SJSA1 (cell line): ENCODE measurements at places on chromosomes 2 and 18. TPM values are rescaled to one million over a fixed set of nuclear protein-coding genes. Genes with fewer than 3 reads are reported as not detected.

The UGT1A10 gene
- not detected in 2 replicates for total RNA-seq

The MAL gene
- not detected in 2 replicates for total RNA-seq

The AQP12B gene
- total RNA-seq, result not detected in 2 replicates

The LAMA3 gene
- 0.25 and 0.61 TPM in 2 replicates for total RNA-seq

The GPR45 gene
- total RNA-seq, result 0.16 and 0.29 TPM in 2 replicates

The OST4 gene
- total RNA-seq, result 322 and 334 TPM in 2 replicates

The CEBPZOS gene
- total RNA-seq, result 30.8 and 32.6 TPM in 2 replicates

The GPR148 gene
- total RNA-seq, result not detected in 2 replicates

The HJURP gene
- total RNA-seq, result 73.2 and 81.4 TPM in 2 replicates

The ANKRD30B gene
- total RNA-seq, result not detected in 2 replicates

The NT5C1B gene
- not detected in 2 replicates for total RNA-seq

The CFAP65 gene
- not detected in 2 replicates for total RNA-seq

The REG3A gene
- total RNA-seq, result not detected in 2 replicates

The NAPG gene
- total RNA-seq, result 56.7 and 62.4 TPM in 2 replicates

GRCh38 chr18:58776084-58776483 is 88.6 kb upstream of the ZNF532 start:
- no peaks in the 10 kb centered on the region for H3K36me3 ChIP-seq
- H3K4me3 ChIP-seq, result no peak overlapping the region
- no peaks in the 10 kb centered on the region for H3K27me3 ChIP-seq
- peaks cover 11% of the 10 kb centered on the region for H3K4me1 ChIP-seq
- no peak overlapping the region for H3K27ac ChIP-seq

- H3K36me3 ChIP-seq, result no peaks in the 10 kb centered on the region
- H3K4me1 ChIP-seq, result peaks cover 22% of the 10 kb centered on the region
- H3K4me3 ChIP-seq, result no peak overlapping the region
Measured at GRCh38 chr2:41741951-41742595, 305.7 kb upstream of the PKDCC start.

GRCh38 chr18:31574359-31574758 is 17.3 kb upstream of the TTR start:
- no peak overlapping the region for H3K27ac ChIP-seq
- H3K27me3 ChIP-seq, result no peaks in the 10 kb centered on the region
- H3K4me1 ChIP-seq, result no peaks in the 10 kb centered on the region
- no peaks in the 10 kb centered on the region for H3K36me3 ChIP-seq

- peak overlapping the region; percentile 68 for H3K27ac ChIP-seq
- no peaks in the 10 kb centered on the region for H3K36me3 ChIP-seq
- H3K4me1 ChIP-seq, result peaks cover 22% of the 10 kb centered on the region
- no peak for DNase-seq
- no peak overlapping the region for H3K4me3 ChIP-seq
- no peaks in the 10 kb centered on the region for H3K27me3 ChIP-seq
Measured at GRCh38 chr2:52539026-52539970, 1228.3 kb upstream of the CHAC2 start.

GRCh38 chr2:42757981-42758740 is 5.8 kb downstream of the OXER1 start:
- no peak for DNase-seq
- no peak overlapping the region for H3K4me3 ChIP-seq
- H3K36me3 ChIP-seq, result no peaks in the 10 kb centered on the region
- no peaks in the 10 kb centered on the region for H3K4me1 ChIP-seq
- H3K27ac ChIP-seq, result no peak overlapping the region

GRCh38 chr2:28394997-28395333 is 2.3 kb downstream of the FOSL2 start:
- DNase-seq, result no peak
- H3K4me1 ChIP-seq, result peaks cover 54% of the 10 kb centered on the region
- peaks cover 62% of the 10 kb centered on the region for H3K36me3 ChIP-seq
- peak overlapping the region; percentile 87 for H3K27ac ChIP-seq
- H3K4me3 ChIP-seq, result peak overlapping the region; percentile 73

DNA sequence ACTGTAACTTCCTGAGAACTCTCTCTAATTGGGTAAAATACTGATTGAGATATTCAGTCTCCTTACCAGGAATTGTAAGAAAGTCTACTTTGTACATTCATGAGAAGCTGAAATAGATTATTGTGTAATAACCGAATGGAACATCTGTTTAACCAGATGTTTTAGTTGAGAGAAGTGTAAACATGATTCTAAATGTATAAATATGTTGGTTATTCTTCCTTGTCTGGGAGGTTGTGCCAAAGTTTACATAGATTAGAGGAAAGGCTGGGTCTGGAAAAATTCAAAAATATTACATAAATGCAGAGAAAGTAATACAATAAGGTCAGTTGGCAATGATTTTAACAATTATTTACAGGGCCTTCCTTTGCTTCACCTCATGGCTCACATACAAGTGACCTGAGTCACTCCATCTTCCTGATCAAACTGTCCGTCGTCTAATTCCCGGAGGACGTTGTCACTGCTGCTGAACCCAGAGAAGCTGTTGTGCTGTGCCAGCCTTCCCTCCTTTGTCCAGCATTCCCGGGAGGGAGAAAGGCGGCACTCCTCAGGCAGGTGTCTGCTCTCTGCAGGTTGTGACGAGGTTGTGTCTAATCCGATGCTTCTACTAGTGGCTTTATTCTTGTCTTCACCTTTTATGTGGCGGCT is 55.9 kb downstream of the MOB4 start:
- H3K27ac ChIP-seq, result no peak overlapping the region
- no peaks in the 10 kb centered on the region for H3K4me1 ChIP-seq
- no peak for DNase-seq

DNA sequence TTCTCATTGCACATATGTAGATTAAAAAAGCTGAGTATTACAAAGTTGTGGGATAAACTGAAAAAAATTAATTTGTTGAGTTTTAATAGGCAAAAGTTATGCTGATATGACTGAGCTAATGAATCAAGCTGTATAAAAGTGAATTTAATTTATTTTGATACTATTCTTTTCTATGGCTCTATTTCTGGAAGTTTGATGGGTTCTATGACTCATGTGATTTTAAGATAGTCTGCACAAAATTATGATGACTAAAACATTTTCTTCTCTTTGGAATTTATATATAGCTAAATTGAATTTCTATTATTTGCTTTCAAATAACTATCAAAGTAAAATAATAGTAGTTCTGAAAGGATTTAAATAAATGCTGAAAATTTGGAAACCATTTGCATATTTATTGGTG is 71.0 kb upstream of the MMADHC start:
- DNase-seq, result no peak
- H3K4me3 ChIP-seq, result no peak overlapping the region
- H3K4me1 ChIP-seq, result peaks cover 12% of the 10 kb centered on the region
- no peaks in the 10 kb centered on the region for H3K27me3 ChIP-seq
- no peak overlapping the region for H3K27ac ChIP-seq

- H3K27ac ChIP-seq, result no peak overlapping the region
- DNase-seq, result no peak
- no peaks in the 10 kb centered on the region for H3K4me1 ChIP-seq
- H3K27me3 ChIP-seq, result peaks cover 3% of the 10 kb centered on the region
- no peak overlapping the region for H3K4me3 ChIP-seq
- no peaks in the 10 kb centered on the region for H3K36me3 ChIP-seq
Measured at GRCh38 chr2:166013878-166014277, 60.3 kb upstream of the TTC21B start.

- no peaks in the 10 kb centered on the region for H3K27me3 ChIP-seq
- no peak for DNase-seq
- H3K4me1 ChIP-seq, result no peaks in the 10 kb centered on the region
- no peaks in the 10 kb centered on the region for H3K36me3 ChIP-seq
- H3K4me3 ChIP-seq, result no peak overlapping the region
Measured at GRCh38 chr2:206095536-206096332, 9.8 kb upstream of the INO80D start.

- H3K27ac ChIP-seq, result no peak overlapping the region
- DNase-seq, result no peak
- H3K4me3 ChIP-seq, result no peak overlapping the region
- H3K4me1 ChIP-seq, result peaks cover 5% of the 10 kb centered on the region; the same call in 1 of the 2 replicates
- H3K36me3 ChIP-seq, result no peaks in the 10 kb centered on the region
Measured at GRCh38 chr18:3773303-3773702, 323.3 kb downstream of the TGIF1 start.

DNA sequence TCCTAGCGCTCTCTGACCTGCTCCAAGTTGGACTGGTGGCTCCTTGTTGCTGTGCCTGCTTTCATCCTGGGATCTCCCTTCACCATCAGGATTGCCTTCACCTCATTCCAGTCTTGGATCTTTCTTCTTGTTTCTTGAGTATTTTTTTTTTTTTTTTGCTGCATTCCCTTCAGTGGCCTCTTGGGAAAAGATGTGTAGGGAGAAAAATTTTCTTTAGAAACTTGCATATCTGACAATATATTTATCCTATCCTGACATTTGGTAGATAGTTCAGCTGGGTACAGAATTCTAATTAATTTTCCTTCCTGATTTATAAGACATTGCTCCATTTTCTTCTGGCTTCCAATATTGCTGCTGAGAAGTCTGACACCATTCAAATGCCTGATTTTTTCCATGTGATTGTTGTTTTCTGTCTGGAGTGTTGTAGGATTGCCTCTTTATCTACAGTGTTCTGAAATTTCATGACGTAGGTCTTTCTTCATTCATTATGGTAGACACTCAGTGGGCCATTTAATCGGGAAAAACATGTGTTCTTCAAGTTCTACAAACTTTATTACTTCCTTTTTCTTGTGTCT is 23.0 kb upstream of the IL1A start:
- peaks cover 32% of the 10 kb centered on the region for H3K4me1 ChIP-seq
- no peak overlapping the region for H3K27ac ChIP-seq
- no peaks in the 10 kb centered on the region for H3K36me3 ChIP-seq

DNA sequence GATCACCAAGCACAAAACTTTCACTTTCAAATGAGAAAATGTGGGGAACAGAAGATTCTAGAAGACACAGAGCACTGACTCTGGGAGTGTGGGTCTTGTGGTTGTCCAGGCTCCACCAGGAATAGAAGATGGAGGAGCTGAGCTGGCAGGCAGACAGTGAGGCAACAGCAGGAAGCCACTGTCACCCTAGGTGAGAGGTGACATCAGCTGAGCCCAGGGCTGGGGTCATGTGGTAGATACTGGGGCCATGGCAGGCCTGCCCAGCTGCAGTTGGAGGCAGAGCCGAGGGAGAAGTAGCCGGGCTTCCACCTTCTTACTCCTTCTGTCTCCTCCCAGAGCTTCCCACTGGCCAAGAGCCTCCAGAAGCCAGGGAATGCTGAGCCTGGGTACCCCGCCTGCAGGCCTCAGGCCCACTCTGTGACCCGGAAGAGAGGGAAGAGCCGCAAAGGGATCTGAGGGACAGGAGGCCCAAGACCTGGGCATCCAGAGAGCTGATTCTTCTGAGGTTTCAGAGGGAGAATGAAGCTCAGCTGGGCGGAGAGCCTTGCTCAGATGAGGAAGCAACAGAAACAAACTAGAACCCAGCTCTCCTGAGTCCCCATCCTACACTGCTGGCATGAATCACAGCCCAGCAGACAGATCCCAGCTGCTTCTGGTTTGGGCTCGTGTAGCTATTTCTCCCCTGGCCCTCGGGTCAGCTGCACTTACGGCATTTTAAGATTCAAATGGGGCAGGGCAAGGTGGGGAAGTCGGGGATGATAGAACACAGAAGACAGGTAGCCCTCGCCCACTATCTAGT is 39.8 kb upstream of the ASAP2 start:
- no peaks in the 10 kb centered on the region for H3K27me3 ChIP-seq
- no peak overlapping the region for H3K27ac ChIP-seq
- H3K4me3 ChIP-seq, result no peak overlapping the region

DNA sequence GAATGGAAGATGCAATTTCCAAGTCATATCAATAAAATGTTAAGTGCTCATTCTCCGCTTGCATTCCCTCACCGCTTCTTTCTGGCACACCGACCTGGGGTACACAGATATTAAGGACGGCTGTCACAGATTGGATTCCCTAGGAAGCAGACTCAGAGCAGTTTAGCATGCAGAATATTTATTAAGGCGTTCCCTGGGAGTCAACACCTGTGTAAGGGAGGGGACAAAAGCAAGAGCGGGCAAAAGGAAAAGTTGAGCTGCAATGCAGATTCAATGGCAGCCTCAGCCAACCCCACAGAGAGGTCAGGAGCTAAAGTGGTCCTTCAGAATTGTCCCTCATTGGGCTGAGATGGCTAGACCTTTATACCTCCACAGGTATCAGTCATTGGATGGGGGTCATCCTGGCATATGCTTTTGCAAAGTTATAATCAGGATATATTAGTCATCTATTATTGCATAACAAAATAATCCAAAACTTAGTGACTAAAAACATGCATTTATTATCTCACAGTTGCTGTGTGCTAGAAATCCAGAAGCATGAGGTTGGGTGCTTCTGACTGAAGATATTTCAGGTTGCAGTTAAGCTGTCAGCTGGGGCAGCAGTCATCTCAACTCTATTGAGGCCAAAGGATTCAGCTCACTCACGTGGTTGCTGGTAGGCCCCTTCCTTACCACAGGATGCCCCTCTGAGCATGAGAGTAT is 27.0 kb upstream of the INO80D start:
- no peak for DNase-seq
- peaks cover 7% of the 10 kb centered on the region; the same call in 1 of the 2 replicates for H3K36me3 ChIP-seq
- H3K27ac ChIP-seq, result no peak overlapping the region
- no peaks in the 10 kb centered on the region for H3K4me1 ChIP-seq
- H3K4me3 ChIP-seq, result no peak overlapping the region

DNA sequence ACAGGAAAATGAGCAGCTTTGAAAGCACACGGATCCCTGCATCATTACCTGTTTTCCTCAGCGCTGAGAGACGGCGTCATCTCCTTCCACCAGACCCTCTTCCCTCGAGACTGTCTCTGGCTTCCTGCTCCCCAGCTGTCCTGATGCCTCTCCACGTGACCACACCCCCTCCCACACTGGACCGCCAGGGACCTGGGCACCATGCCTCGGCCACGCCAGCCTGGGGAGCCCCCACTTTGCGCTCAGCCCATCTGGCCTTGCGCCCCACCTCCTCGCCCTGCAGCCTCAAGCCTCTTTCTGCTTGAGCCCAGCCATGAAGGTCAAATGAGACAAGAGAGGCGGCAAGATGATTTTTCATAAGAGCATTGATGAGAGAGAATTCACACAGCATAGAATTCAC is 66.0 kb upstream of the ACKR3 start:
- no peak for DNase-seq
- peaks cover 5% of the 10 kb centered on the region for H3K4me1 ChIP-seq
- H3K27me3 ChIP-seq, result no peaks in the 10 kb centered on the region; the same call in 1 of the 2 replicates
- no peak overlapping the region for H3K4me3 ChIP-seq
- no peak overlapping the region for H3K27ac ChIP-seq

- DNase-seq, result no peak
- H3K4me3 ChIP-seq, result no peak overlapping the region
- H3K4me1 ChIP-seq, result 0 out of 2 replicates have a peak, but pooled peaks cover 3% of the 10 kb centered on the region
- no peaks in the 10 kb centered on the region for H3K36me3 ChIP-seq
Measured at GRCh38 chr2:109098251-109098920, 30.6 kb upstream of the SH3RF3 start.

DNA sequence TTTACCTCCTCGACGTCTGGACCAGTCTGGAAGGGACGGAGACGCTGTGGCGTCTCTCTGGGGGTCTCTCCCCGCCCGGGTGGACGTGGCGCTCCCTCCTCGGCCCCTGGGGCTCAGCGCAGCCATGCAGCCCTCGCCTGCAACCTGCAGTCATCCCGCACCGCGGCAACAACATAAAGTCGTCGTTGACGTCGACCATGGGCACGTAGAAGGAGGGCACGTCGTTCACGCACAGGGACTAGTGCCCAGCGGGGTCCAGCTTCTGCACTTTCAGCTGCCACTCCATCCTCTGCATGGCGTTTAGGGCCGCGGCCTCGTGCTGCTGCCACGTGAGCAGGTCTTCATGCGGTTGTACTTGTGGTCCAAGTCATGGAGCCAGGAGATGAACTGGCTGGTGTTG is 889.6 kb upstream of the LRRTM1 start:
- no peak for DNase-seq
- H3K36me3 ChIP-seq, result no peaks in the 10 kb centered on the region
- no peaks in the 10 kb centered on the region for H3K27me3 ChIP-seq
- no peak overlapping the region for H3K4me3 ChIP-seq
- H3K4me1 ChIP-seq, result no peaks in the 10 kb centered on the region

GRCh38 chr2:215370112-215370965 is 58.5 kb downstream of the ATIC start:
- peaks cover 96% of the 10 kb centered on the region for H3K36me3 ChIP-seq
- no peak overlapping the region for H3K4me3 ChIP-seq
- H3K27ac ChIP-seq, result no peak overlapping the region
- H3K4me1 ChIP-seq, result no peaks in the 10 kb centered on the region
- no peak for DNase-seq
